Activated CD8-positive, alpha-beta memory T cell treated with anti-CD3 and anti-CD28 coated beads, Interleukin-2, amount 50 U/mL, for 48 hours (primary cell): ENCODE measurements at places on chromosomes 16 and 17.

DNA sequence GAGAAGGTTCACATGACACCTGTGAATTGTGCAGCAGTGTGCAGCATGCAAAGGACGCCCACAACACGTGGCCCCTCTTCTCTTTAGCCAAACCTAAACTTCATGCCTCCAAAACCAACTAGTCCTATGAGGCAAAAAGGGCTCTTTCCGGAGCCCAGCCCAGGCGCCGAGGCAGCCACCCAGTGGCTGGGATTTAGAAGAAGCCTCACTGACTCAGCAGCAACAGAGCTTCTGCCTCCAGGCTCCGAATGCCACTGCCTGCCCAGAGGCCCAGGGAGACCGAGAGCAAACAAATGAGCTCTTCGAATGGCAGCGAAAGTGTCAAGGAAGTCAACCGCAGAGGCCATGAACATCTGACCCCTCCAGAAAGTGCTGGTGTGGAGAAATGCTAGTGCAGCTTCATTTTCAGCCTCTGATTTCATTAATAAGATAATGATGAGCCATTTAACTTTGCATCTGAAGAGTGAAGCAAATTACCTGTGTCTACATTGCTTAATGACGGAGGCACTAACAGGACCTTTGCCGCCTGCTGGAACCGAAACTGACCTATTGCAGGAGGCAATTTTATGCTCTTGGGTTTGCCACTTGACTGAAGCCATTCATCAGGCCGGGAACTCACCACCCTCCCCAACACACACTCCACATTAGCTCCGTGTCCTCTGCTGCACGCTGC, 157.7 kb upstream of the RPL38 start:
- DNase-seq: no peak

DNA sequence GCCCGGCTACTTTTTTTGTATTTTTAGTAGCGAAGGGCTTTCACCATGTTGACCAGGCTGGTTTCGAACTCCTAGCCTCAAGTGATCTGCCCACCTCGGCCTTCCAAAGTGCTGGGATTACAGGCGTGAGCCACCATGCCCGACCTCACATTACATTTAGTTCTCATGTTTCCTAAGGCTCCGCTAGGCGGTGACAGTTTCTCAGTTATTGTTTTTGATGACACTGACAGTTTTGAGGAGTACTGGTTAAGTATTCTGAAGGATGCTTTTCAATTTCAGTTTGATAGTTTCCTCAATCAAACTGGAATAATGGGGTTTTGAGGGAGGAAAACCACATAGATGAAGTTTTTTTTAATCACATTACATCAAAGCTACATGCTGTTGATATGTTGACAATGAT, 1028.5 kb downstream of the CDH8 start:
- DNase-seq: no peak

- DNase-seq: peak; percentile 71
Measured at GRCh38 chr16:87826798-87827587, 42.3 kb downstream of the SLC7A5 start.

- no peak for DNase-seq
Measured at GRCh38 chr16:17917316-17918019, 419.1 kb downstream of the NPIPA8 start.

GRCh38 chr17:57640079-57640478, 105.0 kb downstream of the CCDC182 start:
- DNase-seq: no peak

GRCh38 chr16:61968242-61969076, 67.8 kb downstream of the CDH8 start:
- no peak for DNase-seq

DNA sequence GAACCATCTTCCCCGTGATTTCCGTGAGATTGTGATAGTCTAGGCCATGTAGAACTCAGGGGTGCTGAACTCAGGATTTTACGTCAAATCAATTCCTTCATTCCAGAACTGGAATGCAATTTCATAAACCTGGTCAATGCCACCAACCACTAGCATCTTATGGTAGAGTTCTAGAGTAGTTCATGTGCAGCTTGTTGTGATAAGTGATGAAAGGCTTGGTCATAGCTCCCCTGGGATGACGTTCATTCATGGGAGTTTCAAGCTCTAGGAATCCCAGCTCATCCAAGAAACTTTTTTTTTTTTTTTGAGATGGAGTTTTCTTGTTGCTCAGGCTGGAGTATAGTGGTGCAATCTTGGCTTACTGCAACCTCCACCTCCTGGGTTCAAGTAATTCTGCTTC, 3.7 kb upstream of the DPEP2 start:
- DNase-seq: no peak

GRCh38 chr16:47431960-47432359, 28.9 kb downstream of the ITFG1 start:
- no peak for DNase-seq

GRCh38 chr16:31508706-31509195, 560 bp upstream of the RUSF1 start:
- DNase-seq: no peak

GRCh38 chr17:72421128-72422092, 300.6 kb downstream of the SOX9 start:
- peak; percentile 57 for DNase-seq

DNA sequence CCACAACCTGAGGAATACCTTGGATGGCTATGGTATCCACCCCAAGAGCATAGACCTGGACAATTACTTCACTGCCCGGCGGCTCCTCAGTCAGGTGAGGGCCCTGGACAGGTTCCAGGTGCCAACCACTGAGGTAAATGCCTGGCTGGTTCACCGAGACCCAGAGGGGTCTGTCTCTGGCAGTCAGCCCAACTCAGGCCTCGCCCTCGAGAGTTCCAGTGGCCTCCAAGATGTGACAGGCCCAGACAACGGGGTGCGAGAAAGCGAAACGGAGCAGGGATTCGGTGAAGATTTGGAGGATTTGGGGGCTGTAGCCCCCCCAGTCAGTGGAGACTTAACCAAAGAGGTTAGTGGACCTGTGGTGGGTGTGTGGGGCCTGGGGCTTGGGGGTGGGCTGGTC, 3.1 kb downstream of the NFE2L1 start:
- DNase-seq: no peak

DNA sequence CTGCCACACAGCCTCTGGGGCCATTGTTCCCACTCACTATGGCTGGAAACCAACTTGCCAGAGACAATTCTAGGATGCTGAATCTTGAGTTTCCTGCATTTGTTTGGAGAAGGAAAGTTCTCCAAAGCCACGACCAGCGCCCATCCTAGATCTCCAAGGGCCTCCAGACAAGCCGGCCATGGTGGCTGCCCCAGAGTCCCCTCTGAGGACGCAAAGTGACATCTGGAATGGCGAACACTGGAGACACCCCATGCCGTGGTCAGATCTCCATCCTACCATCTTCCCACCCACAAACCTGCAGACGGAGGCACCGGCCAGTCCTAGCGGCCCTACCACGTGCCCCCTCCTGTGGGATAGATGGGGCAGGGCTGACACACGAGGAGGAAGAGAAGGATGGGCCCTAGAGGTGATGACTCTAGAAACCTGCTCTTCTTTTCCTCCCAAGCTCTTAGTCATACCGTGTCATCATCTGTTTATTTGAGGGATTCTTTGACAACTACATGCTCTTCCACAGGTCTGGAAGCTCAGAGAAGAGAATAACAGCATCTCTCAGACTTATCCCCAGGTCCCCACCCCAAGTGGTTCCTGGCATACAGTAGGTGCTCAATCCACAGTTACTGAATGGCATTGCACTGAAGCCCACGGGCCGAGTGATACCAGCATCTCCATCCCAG, 71.3 kb downstream of the MYH11 start:
- DNase-seq: no peak

DNA sequence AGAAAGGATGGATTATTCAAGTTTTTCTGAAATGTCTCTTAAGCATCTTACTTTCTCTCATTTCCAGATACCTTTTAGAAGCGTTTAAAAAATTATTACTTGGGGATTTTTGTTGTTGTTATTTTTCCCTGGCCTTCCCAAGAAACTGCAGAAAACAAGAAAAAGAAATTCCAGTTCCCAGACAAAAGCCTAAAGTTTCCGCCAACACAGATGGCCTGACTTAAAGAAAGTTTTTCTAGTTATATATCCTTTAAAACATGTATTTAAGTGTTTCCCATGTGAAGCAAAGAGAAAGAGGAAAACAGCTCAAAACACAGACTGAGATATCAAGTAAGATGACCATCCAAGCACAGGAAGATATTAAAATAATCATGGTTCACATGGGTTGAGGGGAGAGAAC, 401.7 kb upstream of the MAF start:
- no peak for DNase-seq

DNA sequence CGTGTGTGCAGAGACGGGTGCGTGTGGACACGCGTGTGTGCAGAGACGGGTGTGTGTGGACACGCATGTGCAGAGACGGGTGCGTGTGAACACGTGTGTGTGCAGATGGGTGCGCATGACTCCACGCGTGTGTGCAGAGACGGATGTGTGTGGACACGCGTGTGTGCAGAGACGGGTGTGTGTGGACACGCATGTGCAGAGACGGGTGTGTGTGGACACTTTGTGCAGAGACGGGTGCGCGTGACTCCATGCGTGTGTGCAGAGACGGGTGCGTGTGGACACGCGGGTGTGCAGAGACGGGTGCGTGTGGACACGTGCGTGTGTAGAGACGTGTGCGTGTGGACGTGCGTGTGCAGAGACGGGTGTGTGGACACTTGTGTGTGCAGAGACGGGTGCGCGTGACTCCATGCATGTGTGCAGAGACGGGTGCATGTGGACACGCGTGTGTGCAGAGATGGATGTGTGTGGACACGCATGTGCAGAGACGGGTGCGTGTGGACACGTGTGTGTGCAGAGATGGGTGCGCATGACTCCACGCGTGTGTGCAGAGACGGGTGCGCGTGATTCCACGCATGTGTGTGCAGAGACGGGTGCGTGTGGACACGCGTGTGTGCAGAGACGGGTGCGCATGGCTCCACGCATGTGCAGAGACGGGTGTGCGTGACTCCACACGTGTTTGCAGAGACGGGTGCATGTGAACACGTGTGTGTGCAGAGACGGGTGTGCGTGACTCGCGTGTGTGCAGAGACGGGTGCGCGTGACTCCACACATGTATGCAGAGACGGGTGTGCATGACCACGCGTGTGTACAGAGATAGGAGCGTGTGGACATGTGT, 1.6 kb upstream of the CD7 start:
- no peak for DNase-seq

DNA sequence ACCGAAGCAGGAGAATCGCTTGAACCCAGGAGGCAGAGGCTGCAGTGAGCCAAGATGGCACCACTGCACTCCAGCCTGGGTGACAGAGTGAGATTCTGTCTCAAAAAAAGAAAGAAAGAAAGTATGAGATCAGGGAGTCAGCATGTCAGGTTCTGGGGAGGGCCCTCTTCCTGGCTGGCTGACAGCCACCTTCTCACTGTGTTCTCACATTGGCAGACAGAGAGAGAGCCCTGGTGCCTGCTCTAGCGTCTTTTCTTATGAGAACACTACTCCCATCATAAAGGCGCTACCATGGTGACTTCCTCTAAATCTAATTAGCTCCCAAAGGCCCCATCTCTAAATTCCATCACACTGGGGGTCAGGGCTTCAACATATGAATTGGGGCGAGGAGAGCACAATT, 27.6 kb upstream of the RBBP6 start:
- no peak for DNase-seq

GRCh38 chr16:3029491-3030221, 5.8 kb downstream of the THOC6 start:
- peak; percentile 80 for DNase-seq

GRCh38 chr17:80428796-80429195, 13.8 kb downstream of the ENDOV start:
- DNase-seq: no peak

DNA sequence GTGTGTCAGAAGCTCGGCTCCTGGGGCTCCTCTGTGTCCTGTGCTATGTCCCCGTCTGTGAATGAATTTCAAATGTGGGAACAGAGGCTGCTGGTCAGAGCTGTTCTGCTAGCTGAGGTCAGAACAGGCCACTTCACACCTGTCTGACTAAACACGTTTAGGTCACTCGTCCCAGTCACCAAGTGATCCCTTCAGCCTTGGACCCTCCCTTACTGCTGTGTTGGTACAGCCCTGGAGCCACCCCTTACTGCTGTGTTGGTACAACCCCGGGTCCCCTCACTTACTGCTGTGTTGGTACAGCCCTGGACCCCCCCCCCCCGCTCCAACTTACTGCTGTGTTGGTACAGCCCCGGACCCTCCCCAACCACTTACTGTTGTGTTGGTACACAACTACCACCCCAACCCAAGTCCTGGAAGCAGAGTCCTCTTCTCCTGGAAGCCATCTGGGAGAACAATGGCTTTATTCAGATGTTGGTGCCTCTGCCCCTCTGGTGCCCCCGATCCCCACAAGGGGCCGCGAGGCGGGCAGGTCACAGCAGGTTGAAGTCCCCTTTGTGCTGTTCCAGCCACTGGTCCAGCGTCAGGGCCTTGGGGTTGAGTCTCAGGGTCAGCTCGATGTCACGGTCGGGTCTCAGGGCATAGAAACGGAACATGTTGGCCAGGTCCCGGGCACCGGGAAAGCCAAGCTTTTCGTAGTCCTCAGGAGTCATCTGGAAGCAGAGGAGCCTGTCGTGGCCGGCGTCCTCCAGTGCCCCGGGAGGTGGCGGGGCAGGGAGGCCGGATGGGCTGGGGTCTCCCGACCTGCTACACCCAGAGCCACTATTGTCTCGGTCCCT, 13.0 kb downstream of the NMRAL1 start:
- no peak for DNase-seq

GRCh38 chr17:41010441-41010840, 1.5 kb upstream of the KRTAP3-1 start:
- no peak for DNase-seq

- DNase-seq: no peak
Measured at GRCh38 chr17:22265807-22266206, 573.5 kb downstream of the KCNJ18 start.

DNA sequence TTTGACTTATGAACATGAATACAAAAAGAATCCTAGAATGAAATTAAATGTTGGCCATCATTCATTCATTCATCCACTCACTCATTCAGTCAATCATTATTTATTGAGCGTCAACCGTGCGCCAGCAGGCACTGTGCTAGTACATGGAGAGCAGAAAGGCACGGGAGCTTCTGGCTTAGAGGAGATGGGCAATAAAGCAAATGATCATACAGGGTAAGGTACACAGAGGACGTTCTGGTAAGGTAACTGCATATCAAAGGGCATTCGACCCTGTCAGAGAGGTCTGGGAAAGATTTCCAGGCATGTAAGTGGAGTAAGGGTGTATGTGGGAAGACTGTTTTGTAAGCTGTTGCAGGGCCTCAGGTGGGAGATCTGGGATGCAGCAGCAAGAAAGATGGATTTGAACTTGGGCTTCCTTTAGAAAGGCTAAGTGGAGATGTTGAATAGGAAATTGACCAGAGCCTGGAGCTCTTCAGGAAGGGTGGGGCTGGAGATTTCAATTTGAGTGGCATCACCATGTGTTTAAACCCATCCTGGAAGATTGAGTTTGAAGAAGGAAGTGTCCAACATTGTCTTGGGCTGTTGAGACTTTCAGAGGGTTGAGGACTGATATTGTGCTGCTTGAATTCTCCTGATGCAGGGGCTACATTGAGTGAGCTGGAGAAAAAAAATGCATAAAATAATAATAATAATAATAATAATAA, 2.8 kb upstream of the MSI2 start:
- no peak for DNase-seq

DNA sequence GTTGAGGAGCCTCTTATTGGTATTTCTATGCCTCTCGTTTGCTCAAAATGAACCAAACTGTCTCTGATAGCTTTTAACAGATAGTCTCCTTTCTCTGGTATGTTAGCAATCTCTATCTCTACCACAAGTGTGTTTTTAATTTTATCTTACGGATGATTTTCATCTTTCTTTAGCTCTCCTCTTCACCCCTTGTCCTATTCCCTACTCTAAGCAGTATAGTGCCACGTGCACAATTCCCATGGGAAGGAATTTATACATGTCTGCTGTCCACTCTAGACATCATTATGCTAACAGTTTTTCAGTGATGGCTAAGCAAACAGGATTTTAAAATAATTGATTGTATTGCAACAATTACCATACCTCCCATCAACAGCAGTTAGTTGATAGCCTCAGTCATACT, 177.3 kb downstream of the CYB561 start:
- no peak for DNase-seq
